Lung microvascular endothelial cell (primary cell): ENCODE measurements at places on chromosomes 2 and 18. TPM values are rescaled to one million over a fixed set of nuclear protein-coding genes. Genes with fewer than 3 reads are reported as not detected.

Gene WNT10A
- not detected in 2 replicates for total RNA-seq

DNA sequence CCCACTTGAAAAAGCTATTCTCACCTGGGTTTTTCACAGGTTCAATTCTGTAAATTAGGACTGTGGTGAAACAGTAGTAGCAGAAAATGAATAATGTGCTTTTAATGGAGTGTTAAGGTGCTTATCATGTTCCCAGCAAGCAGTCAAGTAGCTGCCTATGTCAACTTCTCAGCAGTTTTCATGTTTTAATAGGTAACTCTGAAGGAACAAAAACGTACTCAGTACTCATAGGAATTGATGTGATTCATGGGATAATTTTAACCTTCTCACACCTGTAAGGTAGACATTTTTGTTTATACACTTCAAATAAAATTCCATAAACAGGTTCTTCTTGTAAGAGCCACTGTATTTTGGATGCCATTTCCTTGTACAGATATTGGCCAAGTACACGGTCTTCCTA is 801.6 kb downstream of the MBD2 start:
- no peak for DNase-seq

- DNase-seq: no peak
These were observed 53.4 kb upstream of the ORC2 start for GRCh38 chr2:201016859-201017258.

GRCh38 chr2:64210816-64211215 is 66.6 kb upstream of the PELI1 start:
- no peak for DNase-seq

DNA sequence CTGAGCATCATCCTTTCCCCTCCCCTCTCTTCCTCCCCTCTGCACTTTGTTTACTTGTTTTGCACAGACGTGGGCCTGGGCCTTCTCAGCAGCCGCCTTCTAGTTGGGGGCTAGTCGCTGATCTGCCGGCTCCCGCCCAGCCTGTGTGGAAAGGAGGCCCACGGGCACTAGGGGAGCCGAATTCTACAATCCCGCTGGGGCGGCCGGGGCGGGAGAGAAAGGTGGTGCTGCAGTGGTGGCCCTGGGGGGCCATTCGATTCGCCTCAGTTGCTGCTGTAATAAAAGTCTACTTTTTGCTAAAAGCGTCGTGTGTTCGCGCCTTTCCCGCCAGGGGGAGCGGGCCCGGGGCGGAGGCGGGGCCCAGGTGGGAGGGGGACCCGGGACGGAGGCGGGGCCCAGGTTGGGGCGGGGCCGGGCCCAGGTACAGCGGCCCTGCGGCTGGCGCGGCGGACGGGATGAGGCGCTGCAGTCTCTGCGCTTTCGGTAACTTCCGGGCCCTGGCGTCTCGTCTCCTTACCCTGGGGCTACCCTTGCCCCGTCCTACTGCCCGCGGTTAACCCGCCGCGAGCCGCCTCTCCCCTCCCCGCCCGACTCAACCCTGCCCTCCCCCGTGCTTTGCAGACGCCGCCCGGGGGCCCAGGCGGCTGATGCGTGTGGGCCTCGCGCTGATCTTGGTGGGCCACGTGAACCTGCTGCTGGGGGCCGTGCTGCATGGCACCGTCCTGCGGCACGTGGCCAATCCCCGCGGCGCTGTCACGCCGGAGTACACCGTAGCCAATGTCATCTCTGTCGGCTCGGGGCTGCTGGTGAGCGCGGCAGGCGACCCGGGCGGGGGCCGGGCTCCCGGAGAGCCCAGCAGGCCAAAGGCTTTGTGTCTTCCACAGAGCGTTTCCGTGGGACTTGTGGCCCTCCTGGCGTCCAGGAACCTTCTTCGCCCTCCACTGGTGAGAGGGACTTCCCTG is at the start of gene KRTCAP3:
TSS of gene KRTCAP3 (plus strand) at position 424 of the 962 bp plus-strand sequence. CDS start at position 456, 32 bp downstream.
- DNase-seq: no peak

Gene FHOD3
- total RNA-seq: under 0.01 and 0.44 TPM in 2 replicates
